ENCODE measurements at places on chromosomes 1 and 21.
A peak's percentile ranks its signal among the peaks of the same experiment; 100 is the strongest.

DNA sequence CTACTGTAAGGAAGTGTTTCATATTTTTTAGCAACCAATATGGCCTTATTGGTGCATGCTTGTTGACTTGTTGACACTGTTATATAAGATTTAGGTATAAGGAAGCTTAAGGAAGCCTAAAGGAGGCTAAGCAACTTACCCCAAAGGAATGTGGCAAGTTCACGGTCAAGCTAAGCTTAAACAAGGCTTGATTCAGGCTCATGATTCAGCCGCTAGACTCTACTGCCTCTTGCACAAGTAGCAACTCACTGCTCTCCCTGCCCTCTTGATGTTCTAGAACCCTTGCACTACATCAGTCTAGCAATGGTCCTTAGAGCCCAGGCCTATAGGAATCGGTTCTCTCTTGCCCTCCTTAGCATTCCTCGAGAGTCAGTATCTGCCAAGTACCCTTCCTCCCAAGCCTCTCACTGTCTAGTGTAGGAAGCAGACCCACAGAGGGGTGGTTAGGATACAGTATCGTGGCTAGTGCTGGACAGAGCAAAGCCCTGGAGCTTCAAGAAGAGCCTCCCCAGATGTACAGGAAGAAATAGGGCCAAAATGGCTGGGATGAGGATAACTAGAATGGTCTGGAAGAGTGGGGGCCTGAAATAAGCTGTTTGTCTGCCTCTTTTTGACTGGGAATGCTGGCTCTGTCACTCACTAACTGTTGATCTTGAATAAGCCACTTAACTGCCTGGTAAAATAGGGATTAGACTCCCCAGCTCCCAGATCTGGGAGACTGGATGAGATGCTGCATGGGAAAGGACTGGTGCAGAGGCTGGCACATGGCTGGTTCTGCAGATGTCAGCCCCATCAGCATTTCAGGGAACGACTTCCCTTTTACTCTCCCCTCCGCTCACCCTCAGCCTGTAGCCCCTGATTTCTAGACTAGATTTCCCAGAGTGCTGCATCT, 122.2 kb downstream of the NAV1 start:
- no peak for DNase-seq

- no peak for DNase-seq
Measured at GRCh38 chr1:184028854-184029623, 8.5 kb downstream of the COLGALT2 start.

- no peak for DNase-seq
Measured at GRCh38 chr1:65440322-65440900, 19.9 kb downstream of the LEPR start.

- no peak for DNase-seq
Measured at GRCh38 chr1:193321242-193321840, 134.9 kb upstream of the B3GALT2 start.

DNA sequence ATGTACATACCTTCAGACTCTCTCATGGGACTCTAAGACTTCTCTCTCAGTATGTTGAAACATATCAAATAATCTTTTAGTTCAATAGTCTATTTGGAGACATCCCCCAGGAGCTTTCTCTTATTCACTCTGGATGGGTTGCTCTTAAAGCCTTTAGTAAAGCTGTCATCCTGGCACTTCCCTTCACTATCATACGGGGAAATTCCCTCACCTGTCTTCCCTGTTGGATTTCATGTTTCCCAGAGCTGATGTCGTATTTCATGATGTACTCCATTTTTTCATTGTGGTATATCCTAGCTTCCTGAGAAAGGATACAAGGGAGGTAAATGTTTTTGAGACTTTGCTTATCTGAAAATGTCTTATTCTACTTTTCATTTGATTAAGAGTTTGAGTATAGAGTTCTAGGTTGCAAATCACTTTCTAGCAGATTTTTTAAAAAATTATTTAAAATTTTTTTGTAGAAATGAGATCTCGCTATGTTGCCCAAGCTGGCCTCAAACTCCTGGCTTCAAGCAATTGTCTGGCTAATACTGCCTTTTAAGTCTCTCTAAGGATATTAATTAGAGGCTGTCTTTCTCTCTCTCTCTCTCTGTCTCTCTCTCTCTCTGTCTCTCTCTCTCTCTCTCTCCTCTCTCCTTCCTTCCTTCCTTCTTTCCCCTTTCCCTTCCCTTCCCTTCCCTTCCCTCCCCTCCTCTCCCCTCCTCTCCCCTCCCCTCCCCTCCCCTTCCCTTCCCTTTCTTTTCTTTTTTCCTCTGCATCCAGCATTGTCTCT, 17.0 kb upstream of the MACF1 start:
- no peak for DNase-seq

- DNase-seq, result no peak
Measured at GRCh38 chr1:229870381-229870780, 196.7 kb upstream of the GALNT2 start.

DNA sequence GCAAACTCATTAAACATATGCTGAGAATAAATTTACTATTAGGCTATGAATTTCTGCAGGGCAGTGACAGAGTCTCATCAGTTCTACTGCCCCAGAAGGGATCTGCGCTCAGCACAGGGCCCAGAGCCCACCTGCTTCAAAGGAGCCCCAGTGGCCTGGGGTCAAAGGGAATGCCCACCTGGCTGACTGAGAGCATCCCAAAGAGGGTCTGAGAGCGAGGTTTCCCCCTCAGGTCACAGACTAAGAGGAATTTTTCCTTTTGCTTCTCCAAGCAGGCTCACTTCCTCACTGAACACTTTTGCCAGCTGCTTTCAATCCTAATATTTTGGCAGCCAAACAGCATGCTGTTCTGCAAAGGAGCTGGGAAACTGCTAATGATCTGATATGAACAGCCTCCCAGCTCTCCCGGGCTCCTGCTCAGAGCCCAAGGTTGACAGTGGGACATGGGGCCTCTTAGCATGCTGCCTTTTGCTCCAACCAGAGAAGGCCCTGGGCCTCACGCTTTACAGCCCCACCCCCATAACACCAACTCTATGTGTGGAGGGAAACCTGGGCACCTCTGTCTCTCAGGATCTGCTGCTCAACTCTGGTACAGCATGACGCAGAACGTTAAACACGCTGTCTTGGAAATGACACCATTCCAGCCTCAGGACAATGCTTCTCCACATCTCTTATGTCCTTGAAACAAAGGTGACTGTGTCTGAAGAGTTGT, 70.7 kb upstream of the SYT6 start:
- no peak for DNase-seq

DNA sequence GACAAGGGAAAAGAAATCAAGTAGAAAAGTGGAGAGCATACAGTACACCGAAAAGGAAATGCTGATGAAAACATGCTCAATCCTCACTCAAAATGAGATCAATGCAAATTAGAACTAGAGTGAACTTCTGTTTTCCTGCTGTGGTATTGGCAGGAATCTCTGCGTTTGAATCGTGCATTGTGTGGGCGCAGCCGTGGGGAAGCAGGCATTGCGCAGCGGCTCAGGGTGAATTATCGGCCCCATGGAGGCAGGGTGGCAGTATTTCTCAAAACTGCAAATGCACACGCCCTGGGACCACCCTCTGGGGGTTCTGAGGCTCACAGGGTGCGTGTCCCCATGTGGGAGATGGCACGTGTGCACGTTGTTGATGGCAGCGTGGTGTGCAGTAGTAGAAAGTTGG, 140.6 kb downstream of the PEX14 start:
- DNase-seq, result peak; percentile 75

DNA sequence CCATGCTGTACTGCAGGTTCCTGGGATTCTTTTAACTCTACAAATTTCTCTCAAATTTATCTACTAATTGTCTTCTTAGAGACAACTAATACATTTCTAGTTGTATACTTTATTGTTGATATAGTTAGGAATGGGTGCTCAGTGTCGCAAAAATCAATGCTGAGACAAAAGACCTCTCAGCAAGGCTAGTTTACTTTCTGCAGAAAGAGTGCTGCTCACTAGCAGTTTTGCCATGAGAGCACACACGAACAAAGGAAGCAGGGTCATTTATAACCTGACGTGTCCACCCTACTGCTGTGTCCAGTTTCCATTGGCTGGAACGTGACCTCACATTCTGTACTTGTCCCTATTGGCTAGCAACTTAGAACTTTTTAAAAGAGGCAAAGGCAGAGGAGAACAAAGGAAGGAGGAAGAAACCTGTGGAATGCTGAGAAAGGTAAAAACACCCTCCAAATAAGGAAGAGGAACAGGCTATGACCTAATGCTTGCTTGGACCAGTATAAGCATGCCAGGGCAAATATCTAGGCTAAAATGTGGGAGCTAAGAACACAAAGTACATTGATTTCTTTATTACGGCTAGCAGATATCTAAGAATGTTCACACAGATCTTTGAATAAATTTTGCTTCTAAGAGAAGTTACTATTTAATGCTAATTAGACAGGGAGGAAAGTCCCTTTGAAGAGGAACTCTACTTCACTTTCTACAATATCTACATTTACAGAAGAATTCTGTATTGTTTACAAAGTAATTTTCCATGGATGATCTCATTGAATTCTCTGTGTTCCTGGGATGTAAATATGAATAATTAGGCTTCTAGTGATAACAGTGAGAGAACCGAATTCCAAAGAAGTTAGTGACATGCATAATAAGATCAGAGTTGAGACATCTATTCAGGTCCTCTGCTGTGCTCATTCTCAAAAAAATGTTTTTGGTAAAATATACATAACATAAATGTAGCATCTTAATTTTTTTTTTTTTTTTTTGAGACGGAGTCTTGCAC, 86.0 kb upstream of the MAP10 start:
- DNase-seq, result no peak

GRCh38 chr21:29238053-29238966, 60.4 kb upstream of the BACH1 start:
- DNase-seq, result peak; percentile 53

DNA sequence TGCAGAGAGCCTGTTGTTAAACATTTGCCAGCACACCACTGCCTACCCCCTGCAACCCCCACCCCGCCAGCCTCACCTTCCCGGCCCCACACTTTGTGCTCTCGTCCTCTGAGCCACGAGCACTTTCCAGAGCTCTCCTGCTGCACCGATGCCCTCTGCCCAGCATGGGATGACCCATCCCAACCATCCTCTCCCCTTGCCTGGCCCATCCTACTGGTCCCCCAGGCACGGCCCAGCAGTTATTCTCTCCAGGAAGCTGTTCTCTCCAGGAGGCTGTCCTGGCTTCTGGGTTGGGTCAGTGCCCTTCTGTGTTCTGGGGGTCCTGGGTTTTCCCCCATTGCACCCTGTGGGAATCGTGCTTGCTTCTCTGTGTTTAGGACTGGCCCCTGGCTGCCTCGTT, 60.1 kb upstream of the ABCG1 start:
- DNase-seq, result no peak

GRCh38 chr1:94304553-94304952, 67.2 kb upstream of the ARHGAP29 start:
- DNase-seq, result no peak

DNA sequence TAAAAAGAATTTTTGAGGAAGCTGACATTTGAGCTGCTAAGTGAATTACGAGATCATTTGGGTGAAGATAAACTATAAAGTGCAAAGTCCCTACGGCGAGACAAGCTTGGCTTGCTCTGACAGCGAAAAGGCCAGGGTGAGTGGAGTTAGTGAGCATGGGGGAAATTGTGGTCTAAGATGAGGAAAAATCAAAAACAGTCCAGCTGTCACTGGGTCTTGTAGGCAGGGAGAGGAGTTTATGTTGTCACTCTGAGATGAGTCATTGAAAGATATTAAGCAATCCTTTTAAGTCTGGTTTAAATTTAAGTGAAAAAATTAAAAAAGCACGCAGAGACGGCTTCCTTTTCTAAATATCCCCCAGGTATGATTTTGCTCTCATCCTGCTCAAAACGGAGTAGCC, 601.9 kb downstream of the MRPL39 start:
- DNase-seq, result peak; percentile 14

- DNase-seq, result peak; percentile 63
Measured at GRCh38 chr1:12180315-12180714, 13.5 kb downstream of the TNFRSF1B start.

DNA sequence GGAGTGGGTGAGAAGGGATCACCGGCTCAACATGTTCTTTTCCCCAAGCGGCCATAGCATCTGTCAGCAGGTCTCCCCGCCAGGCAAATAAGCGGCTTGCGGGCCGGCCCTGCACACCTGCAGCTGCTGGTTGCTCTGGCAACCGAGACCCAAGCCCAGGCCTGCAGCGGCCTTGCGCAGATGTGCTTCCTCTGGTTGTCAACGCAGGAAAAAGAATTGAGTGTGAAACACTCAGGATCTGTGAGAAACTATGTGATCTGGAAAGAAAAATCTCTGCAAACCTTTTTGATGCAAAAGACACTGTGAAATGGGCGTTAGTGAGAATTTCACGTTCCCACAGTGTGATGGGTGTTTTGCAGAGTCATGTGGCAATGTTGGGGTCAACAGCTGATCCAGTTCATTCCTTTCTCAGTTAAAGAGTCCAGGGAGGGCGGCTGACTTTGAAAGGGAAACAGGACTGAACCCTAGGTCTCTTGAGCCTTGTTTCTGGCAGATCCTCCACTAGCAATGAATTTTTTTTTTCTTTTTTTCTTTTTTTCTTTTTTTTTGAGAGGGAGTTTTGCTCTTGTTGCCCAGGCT, 28.4 kb downstream of the TOMM20 start:
- no peak for DNase-seq

GRCh38 chr21:45420061-45421041, 15.4 kb downstream of the COL18A1 start:
- DNase-seq, result no peak

- no peak for DNase-seq
Measured at GRCh38 chr21:45404730-45405270, at the start of gene COL18A1. Gene COL18A1, plus strand, starts transcription at chr21:45405165. Its CDS starts 66 bp downstream, at chr21:45405231.

DNA sequence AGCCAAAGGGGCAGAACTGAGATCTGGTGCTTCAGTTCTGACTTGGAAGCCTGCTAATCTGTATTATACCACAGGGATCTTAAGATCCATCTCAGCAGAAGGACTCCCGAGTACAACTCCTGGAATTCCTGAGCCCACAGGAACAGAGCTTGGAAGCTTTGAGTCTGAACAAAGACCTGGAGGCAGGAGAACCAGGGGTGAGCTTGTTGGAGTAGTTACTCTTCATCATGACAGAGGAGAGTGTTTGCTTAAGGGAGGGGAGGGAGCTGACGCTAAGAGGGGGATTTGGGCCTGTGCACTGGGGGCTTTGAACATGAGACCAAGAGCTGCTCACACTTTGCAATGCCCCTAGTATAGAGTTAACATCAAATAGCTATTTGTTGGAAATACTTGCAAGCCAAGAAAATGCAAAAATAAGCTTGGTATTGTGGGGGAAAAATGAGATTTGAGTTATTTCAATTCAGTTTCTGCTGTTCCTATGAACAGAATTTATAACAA, 41.1 kb upstream of the TRABD2B start:
- DNase-seq, result no peak

DNA sequence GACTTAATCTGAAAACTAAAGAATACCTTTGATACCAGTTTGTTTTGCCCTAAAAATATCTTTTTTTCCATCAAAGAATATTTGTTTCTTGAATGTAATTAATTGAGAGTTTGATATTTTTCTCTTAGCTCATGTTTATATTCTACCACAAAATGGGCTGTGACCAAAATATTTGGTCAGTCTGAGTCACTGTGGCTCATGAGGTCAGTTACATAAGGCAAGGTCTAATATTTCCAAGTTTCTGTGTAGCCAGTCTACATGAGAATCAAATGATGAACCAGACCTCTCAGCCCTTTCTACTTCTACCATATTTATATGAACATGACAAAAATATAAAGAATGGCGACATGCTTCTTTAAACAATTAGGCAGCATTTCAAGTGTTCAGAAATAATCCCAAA, 83.0 kb upstream of the IVNS1ABP start:
- peak; percentile 43 for DNase-seq

All from inflammatory macrophage treated with lipopolysaccharide for 1 hour (primary cell).